ENCODE measurements at places on chromosomes 1 and 21.

DNA sequence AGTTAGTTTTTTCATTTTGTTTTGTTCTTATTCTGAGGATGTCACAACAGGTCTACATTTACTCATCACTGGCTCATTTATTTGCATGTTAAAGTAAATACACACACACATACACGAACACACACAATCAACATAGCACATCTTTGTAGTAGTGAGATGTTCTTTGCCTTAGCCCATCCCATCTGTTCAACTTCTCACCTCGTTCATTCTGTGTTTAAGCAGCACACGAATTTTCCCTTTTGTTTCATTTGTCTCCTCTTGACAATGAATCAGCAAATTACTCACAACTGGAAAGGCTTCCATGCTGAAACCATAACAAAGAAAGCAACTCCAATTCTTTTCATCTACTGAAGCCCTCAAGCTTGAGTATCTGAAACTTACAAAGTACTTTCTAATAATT, 133.3 kb upstream of the CHRM3 start:
- DNase-seq = no peak
- no peak overlapping the region for H3K4me3 ChIP-seq
- no peaks in the 10 kb centered on the region for H3K27me3 ChIP-seq
- no peak overlapping the region for H3K27ac ChIP-seq

DNA sequence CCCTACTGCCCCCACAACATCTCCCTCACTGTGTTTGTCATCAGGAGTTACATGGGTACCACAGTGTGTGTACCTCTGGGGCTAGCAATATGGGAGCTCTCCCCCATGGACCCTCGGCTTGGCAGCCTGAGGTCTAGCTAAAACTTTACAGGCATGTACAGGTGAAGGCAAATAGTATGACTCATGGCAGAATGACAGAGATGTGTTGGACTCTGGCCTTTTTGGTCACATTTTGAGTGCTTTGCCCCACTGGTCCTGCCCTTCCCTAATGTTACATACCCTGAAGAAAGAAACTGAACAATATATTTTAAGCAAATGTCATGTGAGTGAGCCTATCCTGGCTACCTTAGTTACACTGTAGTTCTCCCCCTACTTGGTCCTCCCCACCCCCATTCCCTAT, 124.0 kb downstream of the NGF start:
- H3K36me3 ChIP-seq = no peaks in the 10 kb centered on the region
- no peak overlapping the region for H3K4me3 ChIP-seq
- no peak for DNase-seq

DNA sequence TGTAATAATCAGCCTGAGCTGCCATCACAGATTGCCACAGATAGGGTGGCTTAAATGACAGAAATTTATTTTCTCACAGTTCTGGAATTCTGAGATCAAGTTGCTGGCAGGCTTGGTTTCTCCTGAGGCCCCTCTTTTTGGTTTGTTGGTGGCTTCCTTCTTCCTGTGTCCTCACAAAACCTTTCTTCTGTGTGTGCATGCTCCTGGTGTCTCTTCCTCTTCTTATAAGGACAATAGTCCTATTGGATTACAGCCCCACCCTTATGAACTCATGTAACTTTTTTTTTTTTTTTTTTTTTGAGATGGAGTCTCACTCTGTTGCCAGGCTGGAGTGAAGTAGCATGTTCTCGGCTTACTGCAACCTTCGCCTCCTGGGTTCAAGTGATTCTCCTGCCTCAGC, 41.0 kb upstream of the F3 start:
- no peaks in the 10 kb centered on the region for H3K36me3 ChIP-seq
- H3K4me3 ChIP-seq = no peak overlapping the region
- DNase-seq = no peak

- no peak overlapping the region for H3K27ac ChIP-seq
- no peak overlapping the region for H3K4me3 ChIP-seq
- peak; percentile 53 for DNase-seq
- H3K4me1 ChIP-seq = no peaks in the 10 kb centered on the region
- H3K36me3 ChIP-seq = no peaks in the 10 kb centered on the region
These were observed 60.8 kb upstream of the PGD start for GRCh38 chr1:10338047-10338446.

GRCh38 chr1:236808564-236809130, 13.6 kb downstream of the MTR start:
- no peak overlapping the region for H3K4me3 ChIP-seq
- peaks cover 2% of the 10 kb centered on the region for H3K4me1 ChIP-seq
- DNase-seq = no peak
- no peaks in the 10 kb centered on the region for H3K36me3 ChIP-seq
- H3K27me3 ChIP-seq = no peaks in the 10 kb centered on the region
- H3K27ac ChIP-seq = no peak overlapping the region

GRCh38 chr1:204702552-204703267, 17.2 kb upstream of the LRRN2 start:
- no peak for DNase-seq
- H3K4me1 ChIP-seq = no peaks in the 10 kb centered on the region
- H3K27me3 ChIP-seq = no peaks in the 10 kb centered on the region
- no peaks in the 10 kb centered on the region for H3K36me3 ChIP-seq

- no peak overlapping the region for H3K27ac ChIP-seq
- H3K4me1 ChIP-seq = peaks cover 6% of the 10 kb centered on the region
- no peak overlapping the region for H3K4me3 ChIP-seq
- no peaks in the 10 kb centered on the region for H3K27me3 ChIP-seq
These were observed 4.1 kb upstream of the EVA1B start for GRCh38 chr1:36327421-36328087.

DNA sequence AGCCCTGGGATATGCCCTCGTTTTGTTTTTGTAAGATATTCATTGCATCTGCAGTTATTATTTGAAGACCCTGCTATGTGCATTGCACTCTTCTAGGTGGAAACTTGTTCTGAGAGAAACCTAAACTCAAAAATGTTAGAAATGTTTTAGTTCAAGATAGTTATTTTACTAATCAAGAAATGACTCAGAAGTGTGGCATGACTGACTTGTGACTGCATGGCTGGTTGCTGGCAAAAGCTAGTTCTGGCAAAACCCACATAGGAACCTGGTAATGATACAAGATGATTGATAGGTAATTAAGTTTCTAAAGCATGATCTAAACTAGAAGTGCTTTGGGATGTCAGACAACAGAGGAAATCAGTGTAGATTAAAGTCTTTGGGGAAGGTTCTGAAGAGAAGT, 33.8 kb upstream of the NFASC start:
- H3K27ac ChIP-seq = no peak overlapping the region
- H3K27me3 ChIP-seq = no peaks in the 10 kb centered on the region
- DNase-seq = no peak
- no peaks in the 10 kb centered on the region for H3K36me3 ChIP-seq

- no peak overlapping the region for H3K4me3 ChIP-seq
- no peak for DNase-seq
- no peaks in the 10 kb centered on the region for H3K36me3 ChIP-seq
These were observed 9.6 kb downstream of the TRIM62 start for GRCh38 chr1:33171977-33172813.

- no peak overlapping the region for H3K27ac ChIP-seq
- no peak overlapping the region for H3K4me3 ChIP-seq
- H3K4me1 ChIP-seq = no peaks in the 10 kb centered on the region
- no peaks in the 10 kb centered on the region for H3K36me3 ChIP-seq
These were observed 126.1 kb upstream of the CACHD1 start for GRCh38 chr1:64343823-64344190.

DNA sequence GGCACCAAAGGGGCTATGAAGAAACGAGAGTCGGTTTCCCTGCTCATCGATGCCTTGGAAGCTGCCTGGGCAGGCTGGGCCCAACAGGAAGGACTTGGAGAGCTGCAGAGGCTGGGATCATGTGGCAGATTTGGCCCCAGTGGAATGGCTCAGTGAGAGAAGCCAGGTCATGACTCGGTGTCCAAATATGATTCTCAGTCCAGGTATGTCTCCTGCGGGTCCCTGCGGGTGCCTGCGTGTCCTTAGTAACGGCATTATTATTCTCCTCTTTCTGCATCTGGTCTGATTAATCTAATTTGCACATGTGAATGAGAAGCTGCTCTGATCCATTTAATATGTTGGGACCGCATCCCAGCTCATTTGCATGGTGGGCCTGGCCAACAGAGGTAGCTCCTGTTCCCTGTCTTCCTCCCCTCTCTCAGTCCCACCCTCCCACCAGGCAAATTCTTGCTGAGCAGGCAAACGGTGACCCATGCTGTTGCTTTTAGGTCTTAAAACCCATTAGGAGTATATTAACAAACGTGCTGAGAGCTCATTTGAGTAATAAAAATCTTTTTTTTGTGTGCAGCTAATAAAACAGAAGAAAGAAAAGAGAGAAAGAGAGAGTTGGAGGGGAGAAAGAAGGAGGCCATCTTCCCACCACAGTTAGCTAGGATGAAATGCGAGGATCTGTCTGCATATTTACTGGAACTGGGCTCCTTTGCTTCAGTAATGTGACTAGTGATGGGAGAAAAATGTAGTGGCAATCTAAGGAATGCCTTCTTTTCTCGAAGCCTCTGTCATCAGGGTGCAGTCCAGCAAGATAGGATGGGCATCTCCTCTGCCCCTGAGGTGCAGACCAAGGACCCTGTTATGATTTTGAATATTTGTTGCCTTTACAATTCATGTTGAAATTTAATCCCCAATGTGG, 133.5 kb downstream of the HMGB4 start:
- H3K36me3 ChIP-seq = no peaks in the 10 kb centered on the region
- no peak for DNase-seq
- no peak overlapping the region for H3K27ac ChIP-seq
- H3K4me3 ChIP-seq = no peak overlapping the region

- no peak overlapping the region for H3K27ac ChIP-seq
- DNase-seq = no peak
- no peaks in the 10 kb centered on the region for H3K36me3 ChIP-seq
- no peaks in the 10 kb centered on the region for H3K27me3 ChIP-seq
- H3K4me3 ChIP-seq = no peak overlapping the region
These were observed 21.3 kb upstream of the S100A10 start for GRCh38 chr1:152014943-152015342.

DNA sequence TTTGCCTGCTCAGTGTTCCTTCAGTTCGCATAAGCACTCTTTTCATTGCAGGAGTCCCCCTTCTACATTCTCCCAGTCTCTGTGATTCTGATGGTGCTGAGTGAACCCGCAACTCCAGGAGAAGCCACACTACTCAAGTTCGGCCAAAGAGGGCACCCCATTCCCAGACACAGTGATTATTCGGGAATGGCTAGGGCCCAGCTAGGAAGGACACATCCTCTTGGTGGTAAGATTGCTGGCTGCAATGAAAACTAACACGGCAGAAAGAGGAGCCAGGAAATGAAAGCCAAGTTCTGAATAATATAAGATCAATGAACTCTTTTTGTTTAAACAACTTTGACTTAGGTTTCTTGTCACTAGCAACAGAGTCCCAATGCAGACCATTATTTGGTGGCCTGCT, 14.9 kb downstream of the CREG1 start:
- no peaks in the 10 kb centered on the region for H3K36me3 ChIP-seq
- no peaks in the 10 kb centered on the region for H3K4me1 ChIP-seq
- DNase-seq = no peak
- H3K27ac ChIP-seq = no peak overlapping the region
- H3K27me3 ChIP-seq = no peaks in the 10 kb centered on the region

- no peak overlapping the region for H3K27ac ChIP-seq
- H3K27me3 ChIP-seq = no peaks in the 10 kb centered on the region
- no peak for DNase-seq
- H3K4me3 ChIP-seq = no peak overlapping the region
These were observed 88.1 kb downstream of the CCDC30 start for GRCh38 chr1:42551180-42551579.

DNA sequence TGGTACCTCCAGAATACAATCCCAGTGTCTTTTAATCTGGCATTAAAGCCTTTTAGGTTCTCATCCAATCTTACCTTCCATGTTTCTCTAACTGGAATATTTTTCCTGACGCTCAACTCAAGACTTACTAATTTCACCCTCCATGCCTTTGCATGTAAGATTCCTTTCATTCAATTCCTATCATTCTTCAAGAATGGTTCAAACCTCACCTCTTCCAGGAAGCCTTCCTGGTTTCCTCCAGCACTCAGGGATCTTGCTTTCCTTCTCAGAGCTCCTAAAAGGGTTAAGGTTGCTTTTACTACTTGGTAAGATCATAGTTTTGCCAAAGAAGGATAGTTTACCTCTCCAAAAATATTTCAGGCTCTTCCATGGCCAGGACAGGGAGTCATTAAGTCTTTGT, 91.2 kb upstream of the CACNA1E start:
- no peak overlapping the region for H3K27ac ChIP-seq
- H3K36me3 ChIP-seq = no peaks in the 10 kb centered on the region
- no peaks in the 10 kb centered on the region for H3K27me3 ChIP-seq
- no peak for DNase-seq
- no peak overlapping the region for H3K4me3 ChIP-seq

DNA sequence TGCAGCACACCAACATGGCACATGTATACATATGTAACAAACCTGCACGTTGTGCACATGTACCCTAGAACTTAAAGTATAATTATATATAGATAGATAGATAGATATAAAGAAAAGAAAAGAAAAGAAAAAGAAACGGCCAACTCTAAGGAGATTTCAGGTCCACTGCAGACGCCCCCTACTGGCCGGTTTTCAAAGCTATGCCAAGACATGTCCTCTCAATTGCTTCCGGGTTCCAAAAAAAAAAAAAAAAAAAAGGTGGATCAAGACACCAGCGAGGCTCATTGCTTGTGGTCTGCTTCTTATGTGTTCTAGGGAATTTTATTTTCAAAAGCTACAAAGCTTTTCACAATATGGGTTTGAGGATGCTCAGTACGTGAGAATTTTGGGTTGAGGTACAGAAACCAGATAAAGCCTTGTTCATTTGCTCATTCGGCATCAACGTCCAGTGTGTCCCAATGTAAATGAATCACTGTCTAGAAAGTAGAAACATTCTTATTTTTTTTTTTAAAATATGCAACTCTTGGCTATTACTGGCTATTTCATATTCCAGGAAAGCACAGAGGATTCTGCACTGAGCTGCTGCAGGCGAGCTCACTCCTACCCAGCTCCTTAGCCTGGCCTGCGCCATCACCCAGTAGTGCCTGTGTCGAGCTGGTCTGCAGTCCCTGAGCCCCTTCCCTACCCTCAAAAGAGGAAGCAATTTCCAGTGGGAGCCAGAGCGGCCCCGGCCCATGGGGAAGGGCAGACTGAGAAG, 643.0 kb downstream of the KIF26B start:
- DNase-seq = no peak
- no peaks in the 10 kb centered on the region for H3K36me3 ChIP-seq
- no peak overlapping the region for H3K4me3 ChIP-seq
- no peaks in the 10 kb centered on the region for H3K4me1 ChIP-seq

DNA sequence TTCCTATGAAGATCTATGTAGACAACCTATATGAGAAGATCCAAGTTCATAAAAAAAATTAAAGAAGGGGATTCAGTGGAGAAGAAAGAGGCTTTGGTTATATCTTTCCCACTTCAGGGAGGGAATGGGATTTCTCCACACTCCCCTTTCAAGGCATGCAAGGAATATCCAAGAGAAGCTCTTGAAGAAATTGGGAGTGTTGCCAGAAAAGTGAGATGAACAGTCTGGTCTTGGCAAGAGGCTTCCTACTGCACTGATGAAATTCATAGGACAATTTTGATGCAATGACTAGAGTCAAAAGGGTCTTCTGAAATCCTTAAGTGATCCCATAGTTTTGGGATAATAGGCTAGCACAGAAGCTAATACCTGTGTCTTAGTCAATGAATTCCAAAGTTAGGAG, 153.0 kb downstream of the KCTD3 start:
- no peak for DNase-seq
- no peak overlapping the region for H3K27ac ChIP-seq
- no peak overlapping the region for H3K4me3 ChIP-seq
- H3K27me3 ChIP-seq = no peaks in the 10 kb centered on the region
- no peaks in the 10 kb centered on the region for H3K36me3 ChIP-seq

- H3K36me3 ChIP-seq = no peaks in the 10 kb centered on the region
- no peak overlapping the region for H3K4me3 ChIP-seq
- no peaks in the 10 kb centered on the region for H3K27me3 ChIP-seq
These were observed 67.3 kb downstream of the SLC9A1 start for GRCh38 chr1:27087371-27088220.

GRCh38 chr1:221634606-221635005, 107.3 kb downstream of the DUSP10 start:
- H3K27me3 ChIP-seq = no peaks in the 10 kb centered on the region
- H3K4me1 ChIP-seq = peaks cover 3% of the 10 kb centered on the region
- no peaks in the 10 kb centered on the region for H3K36me3 ChIP-seq

Measured in ovary (tissue), 10 donors.